ENCODE measurements at places on chromosomes 5 and 9. TPM values are rescaled to one million over a fixed set of nuclear protein-coding genes. Genes with fewer than 3 reads are reported as not detected.

- DNase-seq: no peak
Measured at GRCh38 chr9:109286981-109287380, 33.9 kb downstream of the EPB41L4B start.

DNA sequence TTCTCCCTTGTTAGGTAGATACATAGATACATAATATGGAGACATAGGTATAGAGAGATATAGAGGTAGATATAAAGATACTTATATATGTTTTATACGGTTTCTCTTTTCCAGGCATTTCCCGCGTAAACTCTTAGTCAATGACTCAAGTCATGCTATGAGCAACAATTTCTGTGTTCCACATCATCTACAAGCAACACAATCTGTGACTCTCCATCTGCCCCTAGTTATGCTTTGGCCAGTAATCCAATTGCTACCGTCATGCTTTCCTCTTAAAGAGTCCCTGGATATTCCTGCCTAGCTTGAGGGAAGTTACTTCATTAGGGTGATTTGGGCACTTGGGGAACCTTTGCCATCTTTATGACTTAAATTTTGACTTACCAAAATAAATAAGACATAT, 129.0 kb upstream of the ADAMTS16 start:
- DNase-seq: no peak

GRCh38 chr5:94694671-94695070, 76.2 kb downstream of the SLF1 start:
- DNase-seq: no peak

- no peak for DNase-seq
Measured at GRCh38 chr5:15483351-15484097, 16.5 kb upstream of the FBXL7 start.

Gene GCNT4
- total RNA-seq: 0.70 TPM

All from activated CD4-positive, alpha-beta T cell treated with anti-CD3 and anti-CD28 coated beads, Interleukin-2, amount 10 ng/mL, durations not matched to agents 24 days and 14 days (primary cell).